ENCODE measurements at places on chromosomes 2 and 18. TPM values are rescaled to one million over a fixed set of nuclear protein-coding genes. Genes with fewer than 3 reads are reported as not detected.
A peak's percentile ranks its signal among the peaks of the same experiment; 100 is the strongest.

AMER3 gene
- not detected for total RNA-seq

KCNK3 gene
- total RNA-seq: not detected

DNA sequence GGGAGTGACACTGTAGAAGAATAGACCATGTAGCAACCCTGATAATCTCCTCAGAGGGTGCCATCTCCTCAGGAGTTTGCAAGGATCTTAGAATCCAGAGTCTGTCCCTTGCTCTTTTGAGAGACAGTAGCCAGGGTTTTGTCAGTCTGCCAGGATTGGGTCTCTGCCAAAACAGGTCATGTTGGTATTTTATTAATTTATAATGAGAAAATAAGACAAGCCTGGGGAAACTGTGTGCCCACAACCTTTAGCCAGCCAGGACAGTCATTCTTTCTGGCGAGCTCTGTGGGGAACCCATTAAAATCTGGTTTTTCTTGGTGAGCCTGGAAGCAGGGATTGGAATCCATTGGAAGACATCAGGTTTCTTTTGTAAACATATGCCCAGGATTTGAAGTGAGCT is 78.6 kb downstream of the PTPRM start:
- no peak for DNase-seq

DNA sequence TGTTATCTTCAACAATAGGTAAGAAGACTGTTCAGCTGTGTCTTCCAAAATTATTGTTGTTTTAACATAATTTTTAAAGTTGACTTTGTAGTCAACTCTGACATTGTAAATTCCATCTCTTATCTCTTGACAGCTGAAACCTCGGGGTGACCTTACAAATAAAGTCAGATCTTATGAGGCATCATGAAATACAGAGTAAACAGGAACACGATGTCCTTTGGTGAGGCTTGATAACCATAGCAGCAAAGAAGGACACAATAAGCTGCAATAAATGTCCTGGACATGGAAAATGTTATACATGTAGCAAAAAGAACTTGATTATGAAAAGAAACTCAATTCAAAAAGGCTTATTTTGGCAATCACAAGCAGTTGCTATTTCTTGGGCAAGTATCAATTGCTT is 618.9 kb upstream of the SLC39A10 start:
- DNase-seq: no peak

GRCh38 chr2:67560771-67561456 is 163.8 kb downstream of the ETAA1 start:
- peak; percentile 76 for DNase-seq

ADGRF3 gene
- 0.09 TPM for total RNA-seq

- DNase-seq: peak; percentile 18
Measured at GRCh38 chr18:2654928-2655177, 673 bp upstream of the SMCHD1 start.

DNA sequence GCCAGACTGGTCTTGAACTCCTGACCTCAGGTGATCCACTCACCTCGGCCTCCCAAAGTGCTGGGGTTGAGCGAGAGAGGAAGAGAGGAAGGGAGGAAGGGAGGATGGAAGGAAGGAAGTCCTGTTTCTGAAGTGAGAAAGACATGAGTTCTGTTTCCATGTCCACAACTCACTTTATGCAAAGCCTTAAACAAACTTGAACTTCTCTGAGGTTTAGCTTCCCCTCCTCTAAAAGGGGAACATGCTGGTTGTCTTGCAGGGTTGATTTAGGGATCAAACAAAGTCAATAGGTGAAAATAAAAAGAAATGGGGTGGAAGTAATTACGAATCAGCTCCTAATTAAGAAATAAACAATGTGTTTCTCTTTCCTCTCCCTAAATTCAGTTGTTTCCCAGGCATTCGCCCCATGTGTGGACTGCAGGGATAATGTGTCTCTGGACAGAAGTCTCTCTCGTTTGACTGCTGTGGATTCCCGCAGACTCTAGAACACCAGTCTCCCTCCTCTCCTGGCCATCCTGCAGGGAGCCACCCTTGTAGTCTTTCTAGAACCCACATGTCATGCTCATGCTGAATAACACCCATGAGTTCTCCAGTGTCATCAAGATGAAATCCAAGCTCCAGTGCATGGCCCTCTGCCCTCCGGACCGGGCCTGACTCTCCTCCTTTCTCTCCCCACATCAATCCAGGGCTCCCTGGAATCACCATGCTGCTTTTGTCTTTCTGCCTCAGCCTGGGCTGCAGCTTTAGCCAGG is 229.3 kb upstream of the TRIB2 start:
- no peak for DNase-seq

- no peak for DNase-seq
Measured at GRCh38 chr2:121613774-121614173, 35.5 kb downstream of the CLASP1 start.

- peak; percentile 17 for DNase-seq
Measured at GRCh38 chr2:25168256-25169072, at the start of gene POMC. Gene POMC, minus strand, starts transcription at chr2:25168580. Its CDS starts 3,808 bp downstream, at chr2:25164772.

SERPINB10 gene
- total RNA-seq: not detected

LAMA3 gene
- total RNA-seq: 15.7 TPM

DNA sequence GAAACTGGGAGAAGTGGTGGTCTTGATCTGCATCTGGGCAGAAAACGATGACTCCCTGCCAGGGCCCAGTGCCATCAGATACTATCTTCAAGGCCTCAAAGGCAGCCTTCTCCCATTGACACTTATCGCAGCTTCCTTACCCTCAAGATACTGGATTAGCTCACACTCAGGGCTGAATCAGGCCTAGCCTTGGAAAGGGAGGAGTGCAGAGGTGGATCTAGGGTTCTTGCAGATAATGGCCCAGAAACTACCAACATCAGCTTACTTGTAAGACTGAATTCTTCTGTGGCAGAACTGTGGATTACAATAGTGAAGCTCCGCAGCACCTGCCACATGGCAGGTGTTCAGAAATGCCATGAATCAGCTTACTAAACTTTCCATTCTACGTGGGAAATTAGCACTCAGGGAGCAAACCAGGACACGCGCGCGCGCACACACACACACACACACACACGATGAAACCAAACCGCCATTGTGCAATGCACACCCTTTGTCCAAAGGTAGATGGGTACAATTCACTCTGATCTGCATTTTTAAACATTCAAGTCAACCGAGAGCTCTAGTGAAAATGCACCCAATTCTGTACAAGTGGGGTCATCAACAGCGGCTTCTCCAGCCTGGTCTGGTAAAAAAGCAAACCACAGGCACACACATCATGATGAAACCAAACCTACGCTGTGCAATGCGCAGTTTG is 26.3 kb upstream of the TMEM182 start:
- DNase-seq: peak; percentile 7

IMPA2 gene
- 14.1 TPM for total RNA-seq

DNA sequence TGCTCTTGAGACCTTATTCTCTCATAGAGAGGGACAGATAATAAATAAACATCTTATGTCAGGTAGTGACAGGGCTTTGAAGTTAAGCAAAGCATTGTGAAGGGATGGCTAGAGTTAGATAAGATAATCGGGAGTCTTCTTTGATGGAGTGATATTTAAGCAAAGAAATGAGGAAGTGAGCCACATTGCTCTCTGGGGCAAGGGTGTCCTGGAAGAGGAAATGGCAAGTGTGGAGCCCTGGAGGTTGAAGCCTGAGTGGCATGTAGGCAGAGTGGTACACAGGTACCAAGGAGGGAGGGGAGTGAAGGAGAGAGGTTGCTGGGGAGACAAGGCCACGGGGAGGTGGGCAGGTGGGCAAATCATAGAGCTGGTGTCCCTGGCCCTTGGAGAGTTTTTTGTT is 110.2 kb downstream of the CTAGE1 start:
- DNase-seq: no peak

DNA sequence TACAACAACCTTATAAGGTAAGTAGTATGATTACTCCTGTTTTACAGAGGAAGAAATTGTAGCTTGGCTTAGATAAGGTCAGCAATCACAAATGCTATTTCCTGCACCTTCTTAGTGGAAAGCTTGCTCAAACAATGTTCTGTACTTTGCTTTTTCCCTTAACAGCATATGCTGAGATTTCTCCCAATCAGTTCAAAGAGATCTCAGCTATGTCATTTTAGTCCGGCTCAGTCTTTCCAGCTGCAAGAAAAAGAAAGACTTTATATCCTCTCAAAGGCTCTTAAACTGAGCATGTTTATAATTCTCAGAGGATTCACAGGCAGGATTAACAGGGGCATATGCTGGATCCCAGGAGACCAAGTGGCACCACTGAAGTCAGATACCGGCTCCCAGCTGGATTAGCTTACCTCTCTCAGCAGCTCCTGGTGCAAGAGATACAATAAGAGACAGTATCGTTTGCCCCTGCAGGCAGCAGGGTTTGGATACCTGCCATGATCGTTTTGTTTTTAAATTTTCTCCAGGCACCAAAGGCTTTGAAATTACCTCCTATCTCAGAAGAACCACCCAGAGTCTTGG is 29.5 kb downstream of the KIAA2012 start:
- no peak for DNase-seq

Measured in fibroblast of the aortic adventitia (primary cell).